ENCODE measurements at places on chromosomes 12 and 14. TPM values are rescaled to one million over a fixed set of nuclear protein-coding genes. Genes with fewer than 3 reads are reported as not detected.

DNA sequence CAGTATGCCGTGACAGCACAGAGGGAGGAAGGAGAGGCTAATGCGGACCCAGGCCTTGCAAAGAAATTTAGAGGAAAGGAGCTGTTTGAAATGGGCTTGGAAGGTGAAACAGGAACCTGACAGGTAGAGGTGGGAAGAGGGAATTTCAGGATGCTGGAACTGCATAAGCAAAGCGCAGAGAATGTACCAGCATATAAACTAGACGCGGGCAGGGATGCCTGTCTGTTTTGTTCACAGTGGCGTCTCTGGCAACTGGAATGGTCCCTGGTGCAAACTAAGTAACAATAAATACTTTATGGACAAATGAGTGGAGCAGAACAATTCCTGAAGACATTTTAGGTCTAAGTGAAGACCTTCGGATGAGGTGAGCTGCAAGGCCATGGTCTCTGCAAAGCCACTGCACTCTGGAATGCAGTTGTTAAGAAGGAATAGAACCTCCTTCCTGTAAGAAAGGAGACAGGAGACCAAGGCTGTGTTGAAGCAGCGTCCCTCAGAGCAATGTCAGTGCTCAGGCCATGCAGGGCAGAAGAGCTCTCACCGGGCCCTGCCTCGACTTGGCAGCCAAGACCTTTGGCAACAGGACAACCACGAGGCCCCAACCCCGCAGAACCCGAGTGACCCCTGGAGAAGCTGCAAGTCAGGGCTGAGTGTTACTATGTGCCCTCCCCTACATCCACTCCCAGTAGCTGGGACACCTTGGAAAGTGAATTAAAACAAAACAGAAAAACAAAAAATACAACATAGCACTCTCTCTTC, 42.8 kb downstream of the PITPNM2 start:
- DNase-seq = peak; percentile 62
- H3K27me3 ChIP-seq = no peaks in the 10 kb centered on the region
- H3K27ac ChIP-seq = peak overlapping the region; percentile 71
- peaks cover 65% of the 10 kb centered on the region for H3K4me1 ChIP-seq

DNA sequence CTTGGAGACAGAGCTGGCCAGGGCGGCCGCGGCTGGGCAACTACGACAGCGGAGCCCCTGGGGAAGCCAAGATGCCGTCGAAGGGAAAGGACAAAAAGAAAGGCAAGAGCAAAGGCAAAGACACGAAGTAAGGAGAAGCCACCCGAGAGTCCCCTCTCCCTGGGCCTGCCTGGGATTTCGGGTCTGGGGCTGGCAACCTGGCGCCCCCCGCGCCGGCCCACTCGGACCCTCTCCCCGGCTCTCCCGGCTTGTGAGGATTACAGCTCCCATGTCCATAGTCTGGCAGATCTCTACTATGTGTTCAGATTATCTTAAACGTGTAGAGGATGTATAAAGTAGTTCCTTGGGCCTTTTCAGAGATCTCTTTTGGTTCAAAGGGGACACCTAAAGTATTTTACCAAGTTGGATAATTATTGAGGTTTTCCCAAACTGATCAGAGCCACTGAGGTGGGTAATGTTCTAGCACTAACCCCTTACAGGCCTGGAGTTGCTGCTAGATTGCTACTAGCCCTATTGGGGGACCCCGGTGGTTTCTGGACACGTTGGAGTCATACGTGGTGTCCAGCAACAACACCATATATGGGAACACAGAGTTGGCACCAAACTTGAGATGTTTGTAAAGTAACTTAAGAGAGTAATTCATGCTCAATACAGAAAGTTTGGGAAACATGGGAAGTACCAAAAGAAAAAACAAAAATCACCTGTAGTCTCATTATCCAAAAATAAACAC, 424 bp downstream of the BBOF1 start:
- peak; percentile 58 for DNase-seq
- H3K4me1 ChIP-seq = peaks cover 12% of the 10 kb centered on the region
- peak overlapping the region; percentile 97 for H3K27ac ChIP-seq
- no peaks in the 10 kb centered on the region for H3K36me3 ChIP-seq
- H3K27me3 ChIP-seq = no peaks in the 10 kb centered on the region
- no peak overlapping the region for H3K4me3 ChIP-seq

GRCh38 chr12:65603438-65604351, 220.6 kb upstream of the HMGA2 start:
- H3K27ac ChIP-seq = no peak overlapping the region
- no peak overlapping the region for H3K4me3 ChIP-seq
- peaks cover 8% of the 10 kb centered on the region for H3K27me3 ChIP-seq
- H3K4me1 ChIP-seq = no peaks in the 10 kb centered on the region

- no peak overlapping the region for H3K27ac ChIP-seq
- no peak for DNase-seq
- H3K4me3 ChIP-seq = no peak overlapping the region
- peaks cover 3% of the 10 kb centered on the region for H3K36me3 ChIP-seq
- no peaks in the 10 kb centered on the region for H3K4me1 ChIP-seq
Observed at GRCh38 chr14:88488897-88489296, 65.9 kb downstream of the PTPN21 start.

The TSHR gene
- polyA plus RNA-seq = 0.27 TPM

The KRT2 gene
- not detected for polyA plus RNA-seq

The SPX gene
- polyA plus RNA-seq = 1.2 TPM

Measured in adrenal gland (tissue), 19 donors.